Lower leg skin (tissue), 4 donors: ENCODE measurements at places on chromosomes 4 and X. TPM values are rescaled to one million over a fixed set of nuclear protein-coding genes. Genes with fewer than 3 reads are reported as not detected.

The DUSP21 gene
- not detected for total RNA-seq

The SLC26A1 gene
- total RNA-seq, result 0.15 TPM

The TLL1 gene
- 2.2 TPM for total RNA-seq

The MAP7D3 gene
- 4.4 TPM for total RNA-seq

The PLP2 gene
- total RNA-seq, result 128 TPM

The CENPVL2 gene
- total RNA-seq, result not detected

The NPY1R gene
- total RNA-seq, result 26.6 TPM

The XAGE1B gene
- total RNA-seq, result not detected

The PAPSS1 gene
- 46.9 TPM for total RNA-seq

The RIBC1 gene
- 0.65 TPM for total RNA-seq

The VEGFD gene
- total RNA-seq, result not detected

The FOXR2 gene
- not detected for total RNA-seq

The MTNR1A gene
- not detected for total RNA-seq

The USP26 gene
- not detected for total RNA-seq

The XKRX gene
- 37.9 TPM for total RNA-seq

The FRMPD4 gene
- total RNA-seq, result not detected

The DOCK11 gene
- total RNA-seq, result 6.5 TPM

The CHIC1 gene
- 4.8 TPM for total RNA-seq

The HSPA4L gene
- 15.8 TPM for total RNA-seq

The ADH6 gene
- 8.3 TPM for total RNA-seq

The CENPVL1 gene
- total RNA-seq, result not detected

The AKAP4 gene
- not detected for total RNA-seq

The RNF175 gene
- 0.10 TPM for total RNA-seq

The TACC3 gene
- total RNA-seq, result 10.0 TPM

The ACE2 gene
- 1.5 TPM for total RNA-seq

The PDE6B gene
- total RNA-seq, result not detected

The GPRIN3 gene
- 3.3 TPM for total RNA-seq

The LRIT3 gene
- not detected for total RNA-seq

The HDAC6 gene
- 55.3 TPM for total RNA-seq

The NDNF gene
- 2.9 TPM for total RNA-seq

The EVC2 gene
- 8.0 TPM for total RNA-seq

The CNGA1 gene
- 12.8 TPM for total RNA-seq

The GAGE12J gene
- not detected for total RNA-seq

The NAP1L2 gene
- total RNA-seq, result 4.6 TPM

The PGAM4 gene
- not detected for total RNA-seq

The IL1RAPL2 gene
- 0.38 TPM for total RNA-seq

The FREM3 gene
- not detected for total RNA-seq

The CFP gene
- 3.0 TPM for total RNA-seq

The WNK3 gene
- 0.25 TPM for total RNA-seq

The RASGEF1B gene
- total RNA-seq, result 57.1 TPM

The SRPK3 gene
- total RNA-seq, result 0.36 TPM

The TTC29 gene
- total RNA-seq, result not detected

The MAGEH1 gene
- total RNA-seq, result 10.9 TPM

The GDI1 gene
- total RNA-seq, result 58.3 TPM

The KLHL4 gene
- 0.34 TPM for total RNA-seq

The FMR1NB gene
- not detected for total RNA-seq

The EXOC1L gene
- not detected for total RNA-seq
